Spinal cord (tissue), 10 donors: ENCODE measurements at places on chromosomes 1 and 21.

GRCh38 chr1:70840260-70840953, 207.2 kb downstream of the PTGER3 start:
- peak; percentile 10 for DNase-seq

GRCh38 chr1:118275472-118276115, 90.6 kb upstream of the SPAG17 start:
- peak; percentile 36 for DNase-seq

DNA sequence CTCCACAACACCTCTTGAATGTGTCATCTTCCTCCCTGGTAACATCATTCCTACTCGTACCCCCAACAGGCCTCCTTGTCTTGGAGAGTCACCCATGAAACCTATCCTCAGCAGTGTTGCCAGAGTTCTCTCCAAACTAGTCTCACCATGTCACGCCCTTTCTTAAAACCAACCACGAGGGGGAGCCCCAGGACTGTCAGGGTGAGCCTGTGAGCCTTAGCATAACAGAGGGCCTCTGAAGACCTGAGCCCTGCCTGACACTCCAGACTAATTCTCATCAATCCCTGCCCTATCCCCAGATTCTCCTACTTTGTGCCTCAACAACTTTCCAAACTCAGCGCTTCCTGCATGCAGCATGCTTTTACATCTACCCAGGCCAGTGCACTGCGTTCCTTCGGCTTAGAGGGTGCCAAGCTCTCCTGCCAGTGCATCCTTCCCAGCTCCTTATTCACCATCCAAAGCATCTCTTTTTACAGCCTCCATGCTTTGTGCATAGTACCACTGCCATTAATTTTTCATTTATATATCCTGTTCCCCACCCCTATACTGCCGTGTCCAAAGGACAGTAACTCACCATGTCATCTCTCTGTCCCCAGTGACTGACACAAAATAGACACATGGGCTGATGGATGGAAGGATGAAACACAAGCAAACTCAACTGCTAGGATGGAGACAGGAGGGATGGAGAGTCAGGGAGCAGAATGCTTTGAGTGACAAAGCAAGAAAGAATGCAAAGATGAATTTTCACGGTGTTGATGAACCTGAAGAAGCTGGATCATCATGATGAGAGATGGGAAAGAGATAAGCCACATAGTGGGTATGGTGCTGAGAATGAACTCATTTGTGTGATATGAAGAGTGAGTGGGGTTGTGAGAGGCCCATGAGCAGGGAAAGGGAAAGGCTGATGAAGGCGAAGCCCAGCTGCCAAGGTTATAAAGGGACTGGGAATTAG, 34.0 kb downstream of the ZNF697 start:
- peak; percentile 88 for DNase-seq

DNA sequence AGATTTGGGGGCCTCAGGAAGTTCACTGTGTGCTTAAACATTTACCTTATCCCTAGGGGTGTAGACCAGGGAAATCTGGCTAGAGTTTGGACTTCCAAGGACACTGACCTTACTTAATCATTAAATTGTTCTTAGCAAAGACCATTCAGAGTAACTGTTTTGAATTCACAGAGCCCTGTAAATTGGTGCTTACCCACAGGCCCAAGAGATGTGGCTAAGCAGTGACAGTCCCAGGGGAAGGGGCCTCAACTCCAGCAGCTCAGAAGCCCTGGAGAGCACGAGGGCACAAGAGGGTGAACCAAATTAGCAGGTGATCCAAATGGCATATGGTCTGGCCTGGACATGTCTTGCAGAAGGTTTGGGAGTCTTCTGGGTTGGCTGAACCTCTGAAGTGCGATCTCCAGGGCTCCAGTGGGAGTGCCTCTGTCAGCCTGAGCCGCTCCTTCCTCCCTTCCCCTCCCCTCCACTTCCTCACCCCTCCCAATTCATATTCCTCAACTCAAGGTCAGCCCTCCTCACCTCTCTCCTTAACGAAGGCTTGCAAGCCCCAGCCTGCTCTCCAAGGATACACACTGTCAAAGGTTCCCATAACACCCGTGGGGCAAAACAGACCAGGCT, 4.3 kb downstream of the PAQR7 start:
- DNase-seq = no peak

GRCh38 chr21:42433946-42434551, 30.3 kb downstream of the UBASH3A start:
- DNase-seq = no peak

DNA sequence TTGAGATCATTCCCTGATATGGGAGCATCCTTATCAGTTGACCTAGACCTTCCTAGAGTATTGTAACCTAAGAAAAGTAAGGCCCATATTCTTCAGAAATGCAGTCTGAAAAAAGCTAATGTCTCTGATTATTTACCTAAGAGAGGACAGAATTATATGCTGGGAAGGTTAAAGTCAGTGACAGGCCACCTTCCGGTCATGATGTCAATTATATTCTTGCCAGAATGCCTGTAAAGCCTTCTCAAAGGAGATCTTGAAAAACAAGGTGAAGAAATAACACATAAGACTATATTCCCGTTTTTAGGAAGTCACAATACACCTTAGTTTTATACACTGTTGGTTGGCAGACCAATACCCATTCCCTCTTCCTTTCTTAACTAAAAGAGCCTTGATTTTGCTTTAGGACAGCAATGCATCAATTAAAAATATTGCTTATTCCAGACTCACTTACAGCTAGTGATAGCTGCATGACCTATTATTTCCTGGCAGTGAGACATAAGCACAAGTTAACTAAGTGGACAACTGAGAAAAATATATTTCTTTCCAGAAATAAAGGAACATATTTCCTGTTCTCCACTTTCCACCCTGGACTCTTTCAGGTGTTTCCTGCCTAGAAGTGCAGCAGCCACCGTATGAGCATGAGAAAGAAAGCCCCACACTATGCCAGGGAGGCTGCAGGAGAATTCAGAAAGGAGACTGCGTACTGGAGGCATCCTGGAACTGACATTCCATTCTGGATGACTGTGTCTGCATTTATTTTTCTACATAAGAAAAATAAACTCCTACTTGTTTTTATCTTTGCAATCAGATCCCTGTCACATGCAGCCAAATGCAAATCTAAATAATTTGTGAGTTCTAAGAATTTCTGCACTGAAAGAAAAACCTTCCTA, 332.9 kb upstream of the PTBP2 start:
- DNase-seq = no peak

- no peak for DNase-seq
These were observed 379.7 kb upstream of the DAB1 start for GRCh38 chr1:57803586-57803985.

DNA sequence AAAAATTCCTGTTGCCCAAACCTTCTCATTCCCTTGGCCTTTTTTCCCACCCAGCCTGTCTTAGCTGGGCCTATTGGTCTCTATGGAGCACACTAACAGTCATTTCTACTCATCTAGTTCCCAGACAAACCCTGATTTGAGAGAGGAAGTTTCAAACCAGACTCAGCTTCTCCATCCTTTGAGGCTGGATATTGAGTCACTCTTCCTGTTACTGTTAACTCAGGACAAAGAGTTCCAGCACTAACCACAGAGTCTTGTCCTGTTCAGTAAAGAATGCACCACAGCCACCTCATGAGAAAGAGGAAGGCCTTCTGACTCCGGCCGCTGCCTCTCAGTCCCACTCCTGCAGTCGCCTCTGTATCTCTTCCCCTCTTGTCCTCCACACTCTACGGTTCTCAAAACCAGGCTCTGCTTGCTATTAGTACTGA, 137.8 kb downstream of the PTPRC start:
- no peak for DNase-seq

DNA sequence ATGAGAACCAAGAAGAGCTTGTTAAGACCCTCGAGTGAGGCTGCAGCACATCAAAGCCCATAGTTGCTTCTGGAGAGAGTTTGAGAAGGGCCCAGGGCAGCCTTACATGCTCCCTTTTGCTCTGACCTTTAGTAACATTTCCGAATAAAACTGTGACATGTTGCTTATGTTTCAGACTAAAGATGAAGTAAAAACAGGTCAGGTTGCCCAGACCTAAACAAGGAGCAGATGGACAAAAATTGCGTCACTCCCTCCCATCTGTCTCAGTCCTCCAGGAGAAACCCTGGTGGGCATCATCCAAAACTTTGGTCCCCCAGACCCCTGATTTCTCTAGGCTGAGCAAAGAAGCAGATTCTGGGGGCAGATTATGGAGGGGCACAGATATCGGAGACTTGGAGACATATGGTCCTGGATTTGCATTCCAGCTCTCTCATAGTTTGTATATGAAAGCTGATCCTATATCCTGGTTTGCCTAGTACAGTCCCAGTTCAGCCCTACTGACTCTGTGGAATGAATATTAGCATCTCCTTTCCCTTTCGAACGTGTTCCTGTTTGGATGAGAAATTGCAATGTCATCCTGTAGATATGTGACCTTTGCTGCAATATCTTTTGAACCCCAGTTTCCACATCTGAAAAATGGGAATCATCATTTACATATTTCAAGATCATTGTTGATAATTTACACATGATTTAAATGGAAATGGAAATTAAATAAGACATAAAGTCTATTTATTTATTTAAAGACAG, 304.9 kb upstream of the USP24 start:
- DNase-seq = no peak

DNA sequence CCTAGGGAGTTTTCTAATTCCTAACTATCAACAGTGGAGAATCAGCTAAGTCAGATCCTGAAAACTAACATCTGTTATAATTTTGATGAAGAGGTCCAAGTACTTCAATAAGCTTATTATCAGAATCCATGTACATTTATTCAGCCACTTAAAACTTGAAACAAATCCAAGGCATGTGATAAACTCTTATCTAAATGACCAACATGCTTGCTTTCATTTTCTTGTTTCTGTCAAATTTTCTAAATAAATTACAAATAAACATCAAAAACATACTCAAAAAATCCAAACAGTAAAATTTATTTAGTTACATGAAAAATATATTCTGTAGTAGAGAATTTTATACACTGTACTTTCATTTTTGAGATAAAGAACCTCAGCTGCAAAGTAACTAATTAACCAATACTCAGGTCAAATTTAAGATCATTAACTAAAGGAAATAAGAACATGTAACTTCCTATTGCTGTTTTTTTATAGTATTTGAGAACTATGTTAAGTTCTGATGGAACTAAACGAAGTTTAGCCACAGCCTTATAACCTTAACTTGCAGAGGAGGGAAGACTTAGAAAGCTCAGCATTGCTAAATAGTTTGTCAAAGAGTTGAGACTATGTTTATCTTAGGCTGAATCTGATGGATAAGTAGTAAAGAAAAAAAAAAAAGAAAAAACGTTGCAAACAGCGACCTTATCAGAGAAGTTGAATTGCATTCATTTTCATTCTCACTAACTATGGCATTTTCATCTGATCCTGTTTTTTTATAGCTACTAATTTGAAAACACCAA, 44.9 kb downstream of the SYNJ1 start:
- DNase-seq = no peak

DNA sequence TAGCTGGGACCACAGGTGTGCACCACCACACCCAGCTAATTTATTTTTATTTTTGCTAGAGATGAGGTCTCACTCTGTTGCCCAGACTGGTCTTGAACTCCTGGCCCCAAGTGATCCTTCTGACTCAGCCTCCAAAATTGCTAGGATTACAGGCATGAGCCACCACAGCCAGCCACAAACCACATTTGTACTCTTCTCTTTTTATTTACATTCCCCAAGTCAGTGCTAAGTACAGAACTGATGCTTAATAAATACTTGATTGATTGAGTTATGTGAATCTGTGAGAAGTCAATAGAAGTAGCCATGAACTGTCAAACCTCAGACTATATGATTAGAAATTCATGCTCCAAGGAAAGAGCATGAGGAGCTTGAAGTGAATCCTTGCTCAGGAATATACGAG, 48.5 kb upstream of the S1PR1 start:
- no peak for DNase-seq
